Urothelium cell line (cell line): ENCODE measurements at places on chromosomes 5 and 9.

GRCh38 chr5:14064841-14065240, 78.3 kb upstream of the TRIO start:
- no peak for DNase-seq

DNA sequence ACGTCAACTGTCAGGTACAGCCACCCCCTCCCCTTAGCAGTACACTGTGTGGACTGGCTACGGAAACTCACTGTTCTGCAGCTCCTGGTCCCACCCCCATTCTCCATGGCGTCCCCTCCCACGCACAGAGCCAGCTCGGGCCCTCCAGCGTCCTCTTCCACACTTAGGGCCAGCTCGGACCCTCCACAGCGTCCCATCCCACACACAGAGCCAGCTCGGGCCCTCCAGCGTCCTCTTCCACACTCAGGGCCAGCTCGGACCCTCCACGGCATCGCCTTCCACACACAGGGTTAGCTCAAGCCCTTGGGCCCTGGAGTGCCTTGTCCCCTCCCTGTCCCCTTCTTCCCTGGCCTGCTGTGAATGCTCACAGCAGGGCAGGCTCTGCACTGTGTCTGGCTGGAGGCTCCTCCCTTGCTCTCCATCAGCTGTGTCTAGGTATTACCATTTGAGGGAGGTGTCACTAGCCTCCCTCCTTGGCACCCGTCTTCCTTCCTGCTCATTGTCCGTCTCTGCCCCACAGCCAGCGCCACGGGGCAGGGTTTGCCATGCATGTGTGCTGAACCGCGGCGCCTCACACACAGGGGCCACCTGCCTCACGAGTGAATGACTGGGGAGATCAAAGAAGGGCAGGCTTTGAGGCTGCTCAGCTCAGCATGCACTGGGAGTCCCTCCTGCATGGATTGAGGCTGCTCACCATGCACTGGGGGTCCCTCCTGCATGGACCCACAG, 78.5 kb upstream of the CACNA1B start:
- no peak for DNase-seq

- no peak for DNase-seq
Measured at GRCh38 chr5:18605186-18605585, 970.9 kb downstream of the TAF11L14 start.

- no peak for DNase-seq
Measured at GRCh38 chr9:19385786-19386501, 5.9 kb upstream of the RPS6 start.

DNA sequence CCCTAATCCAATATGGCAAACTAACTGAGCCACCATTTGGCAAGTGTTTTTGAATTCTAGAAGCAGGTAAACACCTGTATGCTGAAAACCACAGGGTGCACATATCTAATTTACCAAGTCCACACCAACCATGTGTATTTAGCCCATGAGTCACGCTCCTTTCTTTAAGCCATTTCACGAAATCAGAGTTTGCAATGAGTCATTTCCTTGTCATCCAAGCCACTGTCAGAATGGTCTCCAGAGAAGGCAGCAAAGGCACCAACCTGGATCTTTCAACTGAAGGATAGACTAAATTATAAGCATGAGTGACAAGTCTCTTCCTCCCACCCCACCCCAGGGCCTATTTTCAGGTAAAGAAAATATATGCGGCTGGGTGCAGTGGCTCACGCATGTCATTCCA, 110.0 kb downstream of the PAX5 start:
- DNase-seq = peak; percentile 89

- peak; percentile 20 for DNase-seq
Measured at GRCh38 chr5:137954131-137954879, 65.0 kb downstream of the PKD2L2 start.

GRCh38 chr5:56995596-56995995, 43.7 kb upstream of the MIER3 start:
- DNase-seq = no peak

- no peak for DNase-seq
Measured at GRCh38 chr9:1956958-1957357, 58.2 kb upstream of the SMARCA2 start.

DNA sequence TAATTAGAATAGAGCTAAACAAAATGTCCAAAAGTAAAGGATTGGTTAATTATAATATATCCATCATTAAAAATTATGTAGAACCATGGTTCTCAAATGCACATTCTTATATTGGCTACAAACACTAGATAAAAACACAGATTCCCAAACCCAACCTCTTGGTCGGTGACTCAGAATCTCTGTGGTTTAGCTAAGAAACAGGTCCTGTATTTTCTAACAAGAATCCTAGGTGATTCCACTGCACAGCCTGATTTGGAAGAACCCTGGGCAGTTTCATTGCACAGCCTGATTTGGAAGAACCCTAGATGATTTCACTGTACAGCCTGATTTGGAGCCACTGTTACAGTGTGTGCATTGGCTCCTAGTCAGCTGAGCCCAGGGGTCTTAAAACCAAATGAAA, 67.9 kb downstream of the KIAA1958 start:
- DNase-seq = peak; percentile 14

GRCh38 chr5:33539212-33539611, 98.4 kb downstream of the TARS1 start:
- no peak for DNase-seq

- no peak for DNase-seq
Measured at GRCh38 chr9:135468854-135469521, 10.6 kb upstream of the PPP1R26 start.

DNA sequence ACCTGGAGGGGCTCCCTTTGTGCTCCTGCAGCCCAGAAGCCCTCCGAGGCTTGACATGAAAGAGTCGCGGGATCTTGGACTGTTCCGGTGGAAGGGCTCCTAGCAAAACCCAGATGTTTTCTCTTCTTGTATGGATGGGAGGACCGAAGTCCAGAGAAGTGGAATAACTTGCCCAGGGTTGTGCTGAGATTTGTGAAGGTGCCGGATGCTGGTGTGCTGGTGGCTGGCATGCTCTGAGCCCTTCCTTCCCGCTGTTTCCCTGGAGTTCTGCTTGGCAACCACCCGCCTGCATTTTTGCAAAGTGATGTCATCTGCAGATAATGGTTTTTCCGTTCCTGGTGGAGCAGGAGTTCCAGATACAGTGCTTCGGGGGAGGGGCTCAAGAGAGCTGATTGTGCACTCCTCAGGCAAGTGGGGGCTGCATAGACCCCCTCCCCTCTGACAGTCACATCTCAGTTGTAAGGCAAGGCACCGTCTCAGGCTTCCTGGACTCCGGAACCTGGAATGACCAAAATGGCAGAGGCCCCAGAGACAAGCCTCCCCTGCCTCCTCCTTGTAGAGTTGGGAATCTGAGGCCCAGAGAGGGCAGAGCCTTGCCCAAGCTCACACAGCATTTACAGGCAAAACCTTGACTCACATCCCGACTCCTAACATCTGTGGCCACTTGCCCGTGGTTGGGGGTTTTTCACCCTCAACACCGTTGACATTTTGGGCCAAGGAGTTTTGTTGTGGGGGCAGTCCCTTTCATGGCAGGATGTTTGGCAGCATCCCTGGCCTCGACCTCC, 157.0 kb downstream of the RGS3 start:
- peak; percentile 89 for DNase-seq

- no peak for DNase-seq
Measured at GRCh38 chr9:2128141-2128540, 113.0 kb downstream of the SMARCA2 start.

DNA sequence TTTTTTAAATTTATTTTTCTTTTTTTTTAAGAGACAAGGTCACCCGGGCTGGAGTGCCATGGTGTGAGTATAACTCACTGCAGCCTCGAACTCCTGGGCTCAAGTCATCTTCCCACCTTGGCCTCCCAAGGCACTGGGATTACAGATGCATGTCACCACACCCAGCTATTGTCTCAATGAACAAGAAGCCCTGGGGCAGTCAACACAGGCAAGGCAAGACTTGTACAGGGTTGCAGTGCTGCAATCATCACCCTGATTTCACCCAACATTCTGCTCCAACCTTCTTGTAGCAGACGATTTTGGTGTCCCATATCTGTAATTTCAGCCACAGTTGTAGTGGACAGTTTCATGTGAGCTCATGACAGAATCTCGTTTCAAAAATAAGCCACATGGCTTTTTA, 205.8 kb upstream of the KIF2A start:
- DNase-seq = no peak

DNA sequence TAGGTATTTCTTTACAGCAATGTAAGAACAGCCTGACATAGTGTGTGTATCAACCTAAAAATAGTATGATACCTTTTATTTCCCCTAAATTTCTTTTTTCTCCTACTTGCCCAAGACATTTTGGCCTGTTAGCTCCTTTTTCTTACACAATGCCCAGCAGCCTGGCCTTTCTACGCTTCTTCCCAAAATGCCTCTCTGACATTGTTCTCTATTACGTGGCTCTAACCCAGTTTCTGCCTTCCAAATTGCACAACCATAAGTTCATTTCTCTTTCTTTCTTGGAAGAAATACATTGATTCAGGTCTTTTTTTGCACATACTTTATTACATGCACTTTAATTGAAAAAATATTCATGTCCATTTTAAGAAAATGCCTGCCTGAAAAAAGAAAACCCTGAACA, 408.2 kb downstream of the PRR16 start:
- DNase-seq = no peak

GRCh38 chr9:37504605-37505004, 18.9 kb downstream of the POLR1E start:
- DNase-seq = no peak

DNA sequence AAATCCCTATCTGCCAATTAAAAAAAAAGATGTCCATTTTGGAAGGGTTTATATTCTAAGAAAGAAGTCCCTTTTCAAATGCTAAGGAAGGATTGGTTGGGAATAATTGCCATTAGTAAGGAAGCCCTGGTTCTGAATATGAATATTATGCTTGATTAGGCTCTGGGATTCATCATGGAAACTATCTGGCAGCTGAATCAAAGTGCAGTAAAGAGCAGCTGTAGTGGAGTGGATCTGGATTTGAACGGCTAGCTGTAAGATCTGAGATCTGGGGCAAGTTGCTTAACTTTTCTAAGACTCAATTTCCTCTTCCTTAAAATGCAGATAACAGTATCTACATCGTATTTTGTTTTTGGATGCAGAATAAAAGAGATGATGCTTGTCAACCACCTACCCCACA, 10.5 kb downstream of the IL12B start:
- no peak for DNase-seq

- no peak for DNase-seq
Measured at GRCh38 chr5:83964271-83964670, 243.6 kb upstream of the HAPLN1 start.

DNA sequence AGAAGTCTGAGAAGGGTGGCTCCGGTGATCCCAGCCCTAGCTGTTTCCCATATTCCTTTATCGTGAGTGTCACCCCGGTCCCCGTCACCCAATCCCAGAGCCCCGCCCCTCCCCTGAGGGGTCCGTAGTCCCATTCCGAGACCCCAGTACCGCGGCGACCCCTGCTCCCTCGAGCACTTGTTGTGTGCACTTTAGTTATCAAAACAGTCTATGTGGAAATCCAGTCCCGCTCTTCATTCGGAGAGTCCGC, 223 bp downstream of the LRSAM1 start:
- DNase-seq = no peak

GRCh38 chr5:125376059-125376641, 629.7 kb upstream of the ZNF608 start:
- DNase-seq = no peak

DNA sequence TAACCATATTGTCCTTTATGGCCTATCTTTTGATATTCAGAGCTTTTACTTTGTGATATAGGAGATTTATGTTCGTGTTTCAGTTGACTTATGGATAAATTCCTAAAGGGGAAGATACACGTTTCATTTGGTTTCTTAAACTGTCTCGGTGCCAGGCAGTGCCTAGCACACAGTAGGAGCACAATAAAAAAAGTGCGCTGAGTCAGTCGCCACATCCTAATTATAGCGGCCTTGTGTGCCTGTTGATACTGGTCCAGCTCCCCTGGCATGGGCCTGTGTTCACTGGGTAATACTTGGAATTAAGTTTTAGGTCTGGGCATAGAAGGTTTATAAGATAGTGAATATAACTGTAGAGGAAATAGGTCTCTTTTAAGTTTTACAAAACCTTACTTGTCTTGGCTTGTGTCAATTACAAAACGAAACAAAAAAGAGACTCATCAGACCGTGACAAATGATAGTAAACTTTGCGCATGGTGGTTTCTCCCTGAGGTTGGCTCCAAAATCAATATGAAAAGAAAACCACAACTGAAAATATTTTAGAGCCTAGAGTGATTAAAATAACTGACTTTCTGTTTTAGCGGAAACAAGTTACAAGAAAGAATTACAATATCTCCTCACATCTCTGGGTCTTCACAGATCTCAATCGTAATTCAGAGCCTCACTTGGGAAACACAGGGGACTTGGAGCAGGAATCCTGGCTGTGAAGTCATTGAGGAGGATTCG, 84.8 kb downstream of the MVB12B start:
- no peak for DNase-seq

- DNase-seq = no peak
Measured at GRCh38 chr9:92641092-92641809, 28.7 kb downstream of the IPPK start.

- DNase-seq = peak; percentile 72
Measured at GRCh38 chr9:81028504-81028903, 660.8 kb downstream of the TLE1 start.

- no peak for DNase-seq
Measured at GRCh38 chr9:134618163-134618832, 23.3 kb upstream of the COL5A1 start.
